ENCODE measurements at places on chromosomes 11 and 22.

DNA sequence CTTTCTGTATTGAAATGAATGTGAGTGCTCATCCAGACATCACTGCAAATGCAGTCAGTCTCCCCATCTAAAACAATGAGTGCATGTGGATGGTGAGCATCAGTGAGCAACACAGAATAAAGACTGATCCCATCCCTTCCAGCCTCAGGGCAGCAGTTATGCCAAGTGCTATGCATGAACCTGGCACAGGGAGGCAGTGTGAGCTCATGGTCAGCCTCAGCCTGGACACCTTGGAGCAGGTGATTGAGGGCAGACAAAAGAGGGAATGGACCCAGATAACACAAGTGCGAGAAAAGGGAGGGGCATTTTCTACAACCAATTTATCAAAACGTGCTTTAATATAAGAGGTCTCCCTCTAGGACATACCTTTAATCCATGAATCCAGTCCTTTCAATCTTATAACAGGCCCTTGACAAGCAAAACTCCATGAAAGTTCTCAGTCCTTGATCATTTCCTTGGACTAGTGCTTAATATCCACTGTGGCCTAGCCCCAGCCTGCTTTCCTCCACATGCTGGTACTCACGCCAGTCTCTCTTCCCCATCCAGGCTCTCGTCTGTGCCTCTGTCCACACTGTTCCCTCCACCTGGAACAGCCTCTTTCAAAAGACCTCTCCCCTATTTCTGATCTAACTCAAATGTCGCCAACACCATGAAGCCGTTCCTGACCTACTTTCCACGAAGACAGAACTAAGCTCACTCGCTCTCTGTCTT is 50.5 kb upstream of the LRRC55 start:
- no peak for DNase-seq

GRCh38 chr22:47599753-47600152 is 837.3 kb downstream of the TBC1D22A start:
- no peak for DNase-seq

- DNase-seq = no peak
These were observed 1.1 kb upstream of the PDGFD start for GRCh38 chr11:104165014-104165413.

DNA sequence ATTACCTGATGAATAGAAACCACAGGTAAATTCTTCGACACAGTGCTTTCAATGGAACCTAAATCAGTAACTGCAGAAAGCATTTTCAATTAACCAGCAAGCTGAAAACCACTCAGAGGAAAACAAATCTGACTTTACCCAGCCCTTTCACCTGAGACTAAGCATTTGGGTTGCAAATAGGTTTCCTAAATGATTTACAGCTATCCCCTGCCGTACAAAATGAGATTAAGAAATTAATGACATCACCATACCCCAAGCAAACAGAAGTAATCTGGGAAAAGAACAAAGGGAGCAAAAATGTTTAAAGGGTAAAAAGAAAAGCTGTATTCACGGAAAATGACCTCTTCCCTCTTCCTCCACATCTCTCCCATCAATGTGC is 584 bp downstream of the NOX4 start:
- DNase-seq = no peak

DNA sequence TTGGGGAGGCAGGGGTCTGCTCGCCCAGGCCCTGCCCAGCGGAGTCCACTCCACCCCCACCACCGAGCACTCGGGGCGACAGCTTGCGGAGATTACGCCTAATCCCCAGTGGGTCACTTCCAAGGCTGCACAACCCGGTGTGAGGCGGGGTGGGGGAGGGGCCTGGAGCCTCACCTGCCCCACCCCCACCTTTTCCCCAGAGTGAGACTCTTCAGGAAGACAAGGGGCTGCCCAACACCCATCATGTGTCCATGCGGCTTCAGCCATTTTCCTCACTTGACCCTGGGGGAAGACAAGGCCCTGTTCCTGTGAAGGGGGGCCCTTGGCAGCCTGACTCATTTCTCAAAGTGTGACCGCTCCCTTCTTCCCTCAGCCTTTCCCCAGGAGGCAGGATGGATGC is 12.5 kb downstream of the SYNGR1 start:
- DNase-seq = no peak

DNA sequence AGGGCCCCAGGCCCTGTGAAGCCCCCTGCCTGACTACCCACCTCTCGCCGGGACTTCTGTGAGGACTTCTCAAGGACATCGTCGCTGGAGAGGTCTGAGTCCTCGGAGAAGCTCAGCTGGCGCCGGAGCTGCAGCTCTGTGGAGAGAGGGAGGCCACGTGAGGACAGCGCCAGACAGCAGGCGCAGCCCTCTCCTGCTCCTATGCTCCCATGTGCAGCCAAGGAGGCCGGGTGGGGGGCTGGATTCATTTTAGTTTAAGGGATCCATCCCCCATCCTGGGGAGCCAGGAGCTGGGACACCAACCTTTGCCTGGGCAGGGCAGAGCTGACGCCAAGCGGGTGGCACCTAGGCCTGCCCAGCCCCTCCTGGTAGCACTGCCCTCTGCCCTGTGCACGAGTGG is 42.4 kb upstream of the BID start:
- no peak for DNase-seq

DNA sequence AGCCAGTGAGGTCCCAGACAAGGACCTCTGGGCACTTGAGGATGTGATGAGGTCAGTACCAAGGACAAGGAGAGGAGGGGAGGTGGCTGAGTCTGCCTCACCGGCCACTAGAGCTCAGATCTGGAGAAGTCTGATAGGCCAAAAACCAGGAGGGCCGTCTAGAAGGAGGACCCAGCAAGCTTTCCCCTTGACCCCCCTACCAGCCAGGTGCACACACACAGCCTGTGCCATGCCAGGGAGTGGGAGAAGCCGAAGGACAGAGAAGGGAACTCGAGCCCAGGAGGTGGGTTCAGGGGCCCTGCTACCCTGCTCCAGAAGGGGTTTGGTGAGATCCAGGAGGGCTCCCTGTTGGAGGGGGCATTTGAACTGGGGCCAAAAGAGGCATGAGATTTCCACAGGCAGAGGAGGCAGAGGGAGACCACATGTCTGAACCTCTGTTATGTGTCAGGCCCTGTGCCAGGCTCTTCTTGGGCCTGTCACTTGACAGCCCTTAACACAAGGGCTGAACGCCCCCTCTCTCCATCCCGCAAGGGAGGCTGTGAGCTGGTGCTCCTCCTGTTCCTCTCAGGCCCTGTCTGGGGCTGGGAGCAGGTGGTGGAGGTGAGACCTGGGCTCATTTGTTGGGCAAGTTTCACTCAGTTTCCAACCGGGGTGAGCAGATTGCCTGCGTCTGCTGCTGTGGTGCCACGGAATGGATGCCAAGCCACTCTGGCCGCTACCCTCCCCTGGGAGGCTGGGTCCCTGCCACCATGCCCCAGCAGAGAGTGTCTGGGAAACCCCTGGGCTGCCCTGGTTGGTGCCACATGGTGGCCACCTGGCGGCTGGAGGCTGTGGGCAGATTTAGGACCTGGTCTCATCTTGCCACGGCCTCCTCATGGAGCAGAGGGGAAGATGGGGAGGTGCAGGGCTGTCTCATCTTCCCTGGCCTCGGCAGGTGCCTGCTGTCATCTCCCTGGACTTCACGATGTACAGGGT is 65.2 kb downstream of the MPPED1 start:
- no peak for DNase-seq

DNA sequence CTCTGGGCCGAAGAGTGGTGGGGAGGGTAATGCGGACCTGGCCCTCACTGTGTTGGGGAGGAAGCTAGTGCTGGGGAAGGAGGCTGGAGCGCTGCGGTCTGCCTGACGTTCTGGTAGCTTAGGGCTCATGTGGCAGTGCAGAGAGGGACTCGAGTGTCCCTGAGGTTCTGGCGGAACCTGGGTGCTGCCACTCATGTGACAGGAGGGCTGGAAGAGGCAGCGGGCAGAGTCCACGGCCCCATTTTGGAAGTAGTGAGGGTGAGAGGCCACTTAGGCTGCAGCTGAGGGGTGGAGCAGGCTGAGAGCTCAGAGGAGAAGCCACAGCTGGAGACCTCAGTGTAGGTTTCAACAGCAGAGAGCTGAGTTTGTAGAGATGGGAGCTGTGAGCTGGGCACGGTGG is 16.2 kb upstream of the TRMU start:
- no peak for DNase-seq

DNA sequence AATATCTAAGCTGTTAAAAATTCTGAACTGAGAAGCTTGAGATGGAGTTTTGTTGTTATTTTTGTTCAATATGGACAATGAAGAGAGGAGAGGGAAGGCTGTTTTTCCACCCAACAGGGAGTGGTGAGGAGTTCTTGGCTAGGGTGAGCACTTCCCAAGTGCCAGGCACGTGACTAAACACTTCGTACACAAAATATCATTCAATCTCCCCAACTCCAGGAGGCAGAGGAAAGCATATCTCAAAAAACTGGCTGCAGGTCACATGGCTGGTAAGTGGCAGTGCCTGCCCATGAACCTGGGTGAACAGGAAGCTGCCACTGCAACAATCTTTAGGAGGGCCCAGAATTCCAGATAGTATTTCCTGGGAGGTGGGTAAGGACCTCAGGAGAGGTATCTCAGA is 11.6 kb downstream of the ELF5 start:
- no peak for DNase-seq

DNA sequence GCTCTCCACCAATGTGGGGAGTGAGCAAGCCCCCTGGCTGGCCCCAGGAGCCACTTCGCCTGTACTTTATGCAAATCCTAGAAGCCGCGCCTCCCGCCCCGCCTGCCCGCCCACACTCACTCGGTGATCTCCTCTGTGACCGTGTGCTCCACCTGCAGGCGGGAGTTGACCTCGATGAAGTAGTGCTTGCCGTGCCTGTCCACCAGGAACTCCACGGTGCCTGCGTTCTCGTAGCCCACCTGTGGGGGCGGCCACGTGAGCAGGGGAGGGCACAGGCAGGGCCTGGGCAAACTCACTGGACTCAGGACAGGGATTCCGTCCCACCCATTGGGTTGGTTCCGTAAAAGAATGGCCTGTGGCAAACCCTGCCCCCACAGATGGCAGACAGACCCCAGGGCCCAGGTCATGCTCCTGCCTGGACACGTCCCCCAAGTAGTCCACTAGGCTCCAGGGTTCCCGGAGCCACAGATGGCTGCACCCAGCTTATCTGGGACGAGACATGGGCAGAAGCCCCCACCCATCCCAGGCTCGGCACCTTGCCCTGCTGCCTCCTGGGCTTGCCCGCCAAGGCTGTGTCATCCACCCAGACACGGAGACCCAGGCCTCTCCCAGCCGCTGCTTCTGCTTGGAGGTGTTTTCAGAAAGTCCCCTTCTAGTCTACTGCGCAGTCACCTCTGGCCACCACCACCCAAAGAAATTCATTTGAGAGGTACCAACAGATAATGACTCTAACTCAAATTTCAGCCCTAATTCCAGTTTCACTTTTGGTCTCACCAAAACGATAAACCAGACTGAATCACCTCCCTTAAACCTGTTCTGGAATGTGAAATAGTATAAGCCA is 12.1 kb downstream of the LRFN4 start:
- DNase-seq = peak; percentile 74

DNA sequence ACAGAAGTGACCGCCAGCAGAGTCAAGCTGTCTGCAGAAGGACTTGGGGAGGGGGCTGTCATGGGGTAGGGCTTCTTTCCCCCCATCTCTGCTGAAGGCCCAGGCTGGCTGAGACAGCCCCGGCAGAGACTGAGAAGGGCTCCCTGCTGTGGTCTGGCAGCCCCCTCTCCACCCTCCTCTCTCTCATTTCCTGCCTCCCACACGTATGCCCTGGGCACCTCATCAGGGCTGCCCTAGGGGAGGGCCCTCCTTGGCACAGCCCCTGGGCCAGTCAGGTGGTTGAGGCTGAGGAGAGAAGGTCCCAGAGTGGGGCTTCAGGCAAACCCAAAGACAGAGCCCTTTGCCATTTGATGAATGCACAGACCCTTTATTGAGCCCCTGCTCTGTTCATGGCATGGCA is 3.6 kb downstream of the RASD2 start:
- no peak for DNase-seq

GRCh38 chr11:119015054-119015611 is 3.0 kb downstream of the RPS25 start:
- no peak for DNase-seq

DNA sequence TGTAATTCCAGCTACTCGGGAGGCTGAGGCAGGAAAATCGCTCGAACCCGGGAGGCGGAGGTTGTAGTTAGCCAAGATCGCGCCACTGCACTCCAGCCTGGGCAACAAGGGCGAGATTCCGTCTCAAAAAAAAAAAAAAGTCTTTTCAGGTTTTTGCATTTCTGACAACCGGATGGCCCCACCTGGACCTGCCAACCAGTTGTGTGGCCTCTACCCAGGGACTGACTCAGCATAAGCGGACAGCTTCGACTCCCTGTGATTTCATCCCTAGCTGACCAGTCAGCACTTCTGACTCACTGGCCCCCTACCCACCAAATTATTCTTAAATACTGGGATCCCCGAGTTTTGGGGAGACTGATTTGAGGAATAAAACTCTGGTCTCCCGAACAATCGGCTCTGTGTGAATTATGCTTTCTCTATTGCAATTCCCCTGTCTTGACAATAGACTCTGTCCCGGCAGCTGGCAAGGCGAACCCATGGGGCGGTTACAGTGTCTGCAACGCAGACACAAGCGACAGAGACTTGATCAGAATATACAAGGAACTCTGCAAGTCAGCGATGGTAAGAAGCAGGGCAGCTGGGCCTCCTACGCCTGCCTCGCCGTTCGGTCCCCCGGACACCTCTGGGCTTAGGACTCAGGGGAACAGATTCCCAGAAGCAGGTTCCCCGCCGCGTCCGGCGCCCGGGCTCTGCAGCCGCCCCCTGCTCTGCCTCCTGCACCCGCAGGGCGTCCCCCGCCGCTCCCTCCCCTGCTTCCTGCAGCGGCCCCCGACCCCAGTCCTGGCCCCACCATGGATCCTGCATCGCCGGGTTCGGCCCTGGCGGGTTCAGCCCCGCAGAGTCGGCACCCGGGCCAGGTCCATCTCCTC is 741 bp upstream of the TALDO1 start:
- no peak for DNase-seq

GRCh38 chr22:19520566-19521305 is 3.5 kb downstream of the CLDN5 start:
- no peak for DNase-seq
